Stomach (tissue), 19 donors: ENCODE measurements at places on chromosomes 4 and X.

DNA sequence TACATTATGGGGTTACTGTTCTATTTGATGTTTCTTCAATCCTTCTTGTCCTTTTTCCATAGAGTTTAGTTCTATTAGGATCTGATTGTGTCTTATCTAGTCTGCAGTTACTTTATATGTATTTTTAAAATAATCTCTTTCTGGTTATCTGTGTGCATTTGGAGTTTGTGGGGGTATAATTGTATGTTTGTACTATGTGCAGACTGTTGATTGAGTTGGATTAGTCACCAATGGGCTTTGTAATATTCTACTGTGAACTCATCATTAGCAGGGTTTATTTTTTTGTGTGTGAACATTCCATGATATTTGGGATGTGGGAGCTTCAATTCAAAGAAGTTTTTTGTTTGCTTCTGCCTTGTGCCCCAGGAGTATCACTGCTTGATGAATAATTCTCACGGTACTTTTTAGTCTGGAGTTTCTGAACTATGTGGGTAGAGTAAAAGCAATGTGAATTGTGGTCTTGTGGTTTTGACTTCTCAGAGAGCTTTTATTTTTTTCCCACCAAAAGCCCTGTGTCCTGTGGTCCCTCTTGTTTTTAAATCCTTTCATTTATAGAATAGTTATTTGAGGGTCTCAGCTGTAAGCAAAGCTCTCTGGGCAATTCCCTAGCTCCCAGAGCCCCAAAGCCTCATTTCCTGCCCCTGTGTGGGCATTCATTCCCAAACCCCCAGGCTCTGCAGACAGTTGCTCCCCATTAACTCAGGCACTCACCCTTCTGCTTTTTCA, 127.8 kb downstream of the PHKA2 start:
- no peaks in the 10 kb centered on the region for H3K27me3 ChIP-seq
- DNase-seq = no peak
- no peaks in the 10 kb centered on the region for H3K36me3 ChIP-seq
- no peak overlapping the region for H3K4me3 ChIP-seq

GRCh38 chrX:34140816-34141215, 8.7 kb upstream of the FAM47A start:
- no peak for DNase-seq
- H3K4me3 ChIP-seq = no peak overlapping the region
- no peaks in the 10 kb centered on the region for H3K36me3 ChIP-seq
- no peak overlapping the region for H3K27ac ChIP-seq

- DNase-seq = no peak
- H3K4me1 ChIP-seq = peaks cover 25% of the 10 kb centered on the region
- H3K27me3 ChIP-seq = no peaks in the 10 kb centered on the region
- H3K4me3 ChIP-seq = no peak overlapping the region
These were observed 21.3 kb downstream of the ARHGAP24 start for GRCh38 chr4:85496126-85496849.

GRCh38 chrX:132365490-132365889, 123.3 kb downstream of the MBNL3 start:
- H3K27me3 ChIP-seq = no peaks in the 10 kb centered on the region
- no peak overlapping the region for H3K27ac ChIP-seq
- H3K4me1 ChIP-seq = no peaks in the 10 kb centered on the region

GRCh38 chr4:98585596-98585995, 72.8 kb downstream of the TSPAN5 start:
- no peaks in the 10 kb centered on the region for H3K27me3 ChIP-seq
- no peaks in the 10 kb centered on the region for H3K36me3 ChIP-seq
- no peak overlapping the region for H3K4me3 ChIP-seq
- no peak for DNase-seq
- H3K27ac ChIP-seq = no peak overlapping the region
- peaks cover 14% of the 10 kb centered on the region for H3K4me1 ChIP-seq

GRCh38 chr4:2302387-2303119, 40.6 kb upstream of the MXD4 start:
- no peak overlapping the region for H3K4me3 ChIP-seq
- no peaks in the 10 kb centered on the region for H3K27me3 ChIP-seq
- DNase-seq = peak; percentile 11
- H3K27ac ChIP-seq = no peak overlapping the region
- no peaks in the 10 kb centered on the region for H3K36me3 ChIP-seq

GRCh38 chrX:40773809-40774208, 38.5 kb upstream of the MED14 start:
- no peak for DNase-seq
- H3K4me1 ChIP-seq = no peaks in the 10 kb centered on the region
- no peak overlapping the region for H3K4me3 ChIP-seq
- H3K27ac ChIP-seq = no peak overlapping the region
- H3K27me3 ChIP-seq = no peaks in the 10 kb centered on the region
- H3K36me3 ChIP-seq = no peaks in the 10 kb centered on the region

GRCh38 chr4:96637971-96638412, 798.1 kb downstream of the PDHA2 start:
- H3K27ac ChIP-seq = no peak overlapping the region
- no peaks in the 10 kb centered on the region for H3K4me1 ChIP-seq
- no peak overlapping the region for H3K4me3 ChIP-seq
- no peaks in the 10 kb centered on the region for H3K27me3 ChIP-seq
- DNase-seq = peak; percentile 25
- H3K36me3 ChIP-seq = no peaks in the 10 kb centered on the region

GRCh38 chr4:145503486-145504072, 21.9 kb downstream of the SMAD1 start:
- no peak for DNase-seq
- no peak overlapping the region for H3K27ac ChIP-seq
- H3K4me3 ChIP-seq = no peak overlapping the region

- H3K27ac ChIP-seq = no peak overlapping the region
- no peak for DNase-seq
- H3K4me3 ChIP-seq = no peak overlapping the region
- H3K27me3 ChIP-seq = peaks cover 54% of the 10 kb centered on the region
- no peaks in the 10 kb centered on the region for H3K4me1 ChIP-seq
These were observed 75.6 kb downstream of the PPP2R2C start for GRCh38 chr4:6396696-6397236.

DNA sequence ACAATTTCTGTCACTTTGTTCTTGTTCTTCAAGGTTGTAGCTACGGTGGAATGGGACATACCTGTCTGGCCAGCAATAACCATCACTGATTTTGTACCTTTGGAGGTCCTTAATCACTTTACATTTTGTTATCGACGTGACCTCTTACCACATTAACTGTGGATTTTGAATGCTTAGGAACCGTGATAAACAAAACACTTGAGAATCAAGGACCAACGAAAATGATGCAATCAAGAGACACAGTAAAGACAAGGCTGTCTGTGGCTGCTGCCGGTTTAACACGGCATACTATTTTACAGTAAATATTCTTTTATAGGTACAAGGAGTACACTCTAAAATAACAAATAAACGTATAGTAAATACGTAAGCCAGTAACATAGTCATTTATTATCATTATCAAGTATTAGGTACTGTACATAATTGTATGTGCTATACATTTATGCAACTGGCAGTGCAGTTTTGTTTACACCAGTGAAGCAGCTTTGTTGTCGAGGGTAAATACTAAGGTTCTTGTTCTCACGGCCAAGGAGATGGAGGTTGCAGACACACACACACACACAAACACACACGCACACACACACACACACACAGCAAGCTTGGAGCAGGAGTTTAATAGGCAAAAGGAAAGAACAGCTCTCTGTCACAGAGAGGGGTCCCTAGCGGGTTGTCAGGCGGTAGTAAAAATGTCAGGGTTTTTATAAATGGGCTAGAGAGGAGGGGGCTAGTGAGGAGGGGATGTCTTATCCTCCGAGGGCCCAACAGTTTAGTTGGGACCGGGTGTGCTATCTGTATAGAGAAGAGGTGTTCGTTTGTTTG, 194.7 kb upstream of the CXorf51B start:
- H3K36me3 ChIP-seq = no peaks in the 10 kb centered on the region
- H3K27me3 ChIP-seq = no peaks in the 10 kb centered on the region
- no peak overlapping the region for H3K27ac ChIP-seq
- H3K4me1 ChIP-seq = no peaks in the 10 kb centered on the region
- DNase-seq = no peak

GRCh38 chrX:614136-614535, 16.5 kb upstream of the SHOX start:
- no peak for DNase-seq
- no peak overlapping the region for H3K27ac ChIP-seq
- no peak overlapping the region for H3K4me3 ChIP-seq

GRCh38 chr4:109368661-109369060, 65.0 kb upstream of the SEC24B start:
- no peak overlapping the region for H3K27ac ChIP-seq
- no peak for DNase-seq
- no peaks in the 10 kb centered on the region for H3K4me1 ChIP-seq
- H3K27me3 ChIP-seq = no peaks in the 10 kb centered on the region
- no peak overlapping the region for H3K4me3 ChIP-seq
- H3K36me3 ChIP-seq = no peaks in the 10 kb centered on the region

GRCh38 chr4:163165217-163166017, 1.3 kb downstream of the NAF1 start:
- no peaks in the 10 kb centered on the region for H3K36me3 ChIP-seq
- H3K27me3 ChIP-seq = no peaks in the 10 kb centered on the region
- no peak for DNase-seq
- H3K4me3 ChIP-seq = peak overlapping the region; percentile 89
- peak overlapping the region; percentile 96 for H3K27ac ChIP-seq

DNA sequence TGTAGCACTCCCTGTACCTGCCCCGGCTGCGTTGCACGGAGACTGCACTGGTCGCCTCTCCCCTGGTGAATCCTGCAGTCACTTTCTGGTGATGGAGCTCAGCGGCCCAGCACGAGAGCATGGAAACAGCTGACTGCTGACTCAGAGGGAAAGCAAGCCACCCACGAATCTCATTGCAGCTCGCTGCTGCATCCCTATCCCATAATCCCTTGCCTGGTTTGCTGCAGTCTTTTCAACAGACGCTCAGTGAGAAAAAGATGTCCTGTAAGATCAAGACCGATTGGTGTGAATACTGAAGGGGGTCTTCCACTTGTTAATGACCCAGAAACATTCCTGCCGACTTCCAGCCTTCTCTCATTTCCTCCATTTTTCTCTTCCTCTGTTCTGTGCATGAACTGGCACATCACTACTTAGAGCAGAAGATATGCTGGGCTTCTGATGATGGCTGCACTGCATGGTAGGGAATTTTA, 52.9 kb downstream of the TRIM2 start:
- H3K36me3 ChIP-seq = no peaks in the 10 kb centered on the region
- no peak for DNase-seq
- H3K4me1 ChIP-seq = peaks cover 5% of the 10 kb centered on the region
- no peak overlapping the region for H3K4me3 ChIP-seq
- no peak overlapping the region for H3K27ac ChIP-seq
- H3K27me3 ChIP-seq = no peaks in the 10 kb centered on the region

- no peak overlapping the region for H3K27ac ChIP-seq
- no peaks in the 10 kb centered on the region for H3K27me3 ChIP-seq
- H3K4me1 ChIP-seq = peaks cover 12% of the 10 kb centered on the region
- H3K4me3 ChIP-seq = no peak overlapping the region
- DNase-seq = no peak
- no peaks in the 10 kb centered on the region for H3K36me3 ChIP-seq
These were observed 55.0 kb downstream of the LRBA start for GRCh38 chr4:150960079-150960478.

DNA sequence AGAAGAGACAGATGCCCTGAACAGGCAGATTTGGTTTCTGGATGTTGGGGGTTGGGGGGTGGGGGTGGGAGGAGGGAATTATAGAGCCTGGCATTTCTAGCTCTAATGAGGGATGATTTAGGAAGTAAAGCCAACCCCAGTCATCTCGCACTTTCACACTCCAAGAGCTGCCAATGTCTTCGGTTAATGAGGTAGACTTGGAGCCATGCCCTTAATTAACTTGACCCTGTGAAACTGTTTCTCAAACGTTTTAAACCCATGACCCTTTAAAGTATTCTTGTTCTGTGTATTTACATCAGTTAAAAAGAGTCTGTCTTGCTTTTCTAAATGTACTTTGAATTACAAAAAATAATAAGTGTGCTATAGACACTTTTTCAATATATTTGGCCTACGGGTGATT, 466.9 kb downstream of the FAT4 start:
- H3K27ac ChIP-seq = no peak overlapping the region
- no peaks in the 10 kb centered on the region for H3K36me3 ChIP-seq
- no peaks in the 10 kb centered on the region for H3K4me1 ChIP-seq
- H3K27me3 ChIP-seq = no peaks in the 10 kb centered on the region

DNA sequence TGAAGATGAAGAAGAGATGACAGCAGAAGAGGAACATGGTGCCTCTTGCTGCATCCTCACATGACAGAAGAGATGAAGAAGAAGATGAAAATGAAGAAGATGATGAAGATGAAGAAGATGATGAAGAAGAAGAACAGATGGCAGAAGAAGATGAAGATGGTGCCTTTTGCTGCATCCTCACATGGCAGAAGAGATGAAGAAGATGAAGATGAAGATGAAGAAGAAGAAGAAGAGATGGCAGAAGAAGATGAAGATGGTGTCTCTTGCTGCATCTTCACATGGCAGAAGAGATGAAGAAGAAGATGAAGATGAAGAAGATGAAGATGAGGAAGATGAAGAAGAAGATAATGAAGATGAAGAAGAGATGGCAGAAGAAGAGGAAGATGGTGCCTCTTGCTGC, 63.7 kb upstream of the HPF1 start:
- no peaks in the 10 kb centered on the region for H3K36me3 ChIP-seq
- H3K27ac ChIP-seq = no peak overlapping the region
- no peaks in the 10 kb centered on the region for H3K4me1 ChIP-seq
- H3K4me3 ChIP-seq = no peak overlapping the region
- H3K27me3 ChIP-seq = peaks cover 12% of the 10 kb centered on the region

GRCh38 chr4:102606261-102606660, 105.1 kb downstream of the NFKB1 start:
- DNase-seq = no peak
- H3K4me3 ChIP-seq = no peak overlapping the region
- H3K4me1 ChIP-seq = no peaks in the 10 kb centered on the region
- no peaks in the 10 kb centered on the region for H3K27me3 ChIP-seq
- H3K36me3 ChIP-seq = peaks cover 92% of the 10 kb centered on the region

- no peaks in the 10 kb centered on the region for H3K36me3 ChIP-seq
- no peaks in the 10 kb centered on the region for H3K27me3 ChIP-seq
- H3K4me1 ChIP-seq = no peaks in the 10 kb centered on the region
- no peak overlapping the region for H3K27ac ChIP-seq
- no peak for DNase-seq
- no peak overlapping the region for H3K4me3 ChIP-seq
These were observed 179.0 kb downstream of the COX7B2 start for GRCh38 chr4:46730075-46730474.

DNA sequence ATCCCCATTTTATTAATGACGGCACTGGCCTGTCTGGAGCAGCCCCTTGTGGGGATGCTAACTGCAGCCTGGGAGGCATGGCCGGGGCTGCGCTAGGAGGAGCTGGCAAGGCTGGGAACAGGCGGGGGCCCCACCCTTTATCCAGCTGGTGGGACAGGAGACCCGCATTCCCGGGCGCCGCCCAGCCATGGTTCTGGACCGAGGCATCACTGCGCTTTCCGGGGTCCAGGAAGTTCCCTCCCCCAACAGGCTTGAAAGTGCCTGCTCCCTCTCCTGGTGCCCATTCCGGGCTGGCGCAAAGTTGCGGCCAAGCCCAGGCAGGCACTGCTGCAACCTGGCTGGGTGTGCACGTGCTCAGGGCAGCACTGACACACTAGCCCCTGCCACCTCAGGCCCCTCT, 124.5 kb downstream of the PARM1 start:
- H3K27ac ChIP-seq = no peak overlapping the region
- H3K36me3 ChIP-seq = no peaks in the 10 kb centered on the region
- H3K27me3 ChIP-seq = no peaks in the 10 kb centered on the region
- no peak for DNase-seq
- H3K4me3 ChIP-seq = no peak overlapping the region
